ENCODE measurements at places on chromosomes 7 and 10.

- H3K27ac ChIP-seq, result no peak overlapping the region
- H3K27me3 ChIP-seq, result no peaks in the 10 kb centered on the region
- no peak overlapping the region for H3K4me3 ChIP-seq
- no peaks in the 10 kb centered on the region for H3K4me1 ChIP-seq
- DNase-seq, result no peak
Measured at GRCh38 chr7:106795084-106795876, 69.8 kb upstream of the PIK3CG start.

GRCh38 chr7:41787651-41788350 lies 84.9 kb upstream of the INHBA start:
- H3K4me1 ChIP-seq, result no peaks in the 10 kb centered on the region
- no peak overlapping the region for H3K27ac ChIP-seq
- H3K36me3 ChIP-seq, result no peaks in the 10 kb centered on the region
- H3K27me3 ChIP-seq, result peaks cover 2% of the 10 kb centered on the region

DNA sequence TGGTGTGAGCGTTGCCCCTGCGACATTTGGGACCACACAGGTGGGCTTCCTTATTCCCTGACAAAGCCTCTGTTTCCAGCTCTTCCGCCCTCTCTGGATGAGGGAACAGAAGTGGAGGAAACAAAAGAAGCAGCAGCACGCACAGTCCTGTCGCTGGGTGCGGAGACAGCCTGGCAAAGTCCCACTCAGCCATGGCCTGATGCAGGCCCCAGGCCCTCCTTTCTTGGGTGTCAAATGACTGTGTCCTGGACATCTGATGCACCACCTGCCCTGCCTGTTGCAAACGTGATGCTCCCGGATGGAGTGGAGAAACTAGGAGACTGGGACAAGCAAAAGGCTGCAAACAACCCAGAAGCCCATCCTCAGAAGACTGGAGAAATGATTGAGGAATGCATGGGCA lies 20.7 kb downstream of the ZMIZ2 start:
- no peak overlapping the region for H3K4me3 ChIP-seq
- peaks cover 31% of the 10 kb centered on the region for H3K4me1 ChIP-seq
- no peak for DNase-seq
- H3K36me3 ChIP-seq, result peaks cover 29% of the 10 kb centered on the region
- H3K27ac ChIP-seq, result no peak overlapping the region
- no peaks in the 10 kb centered on the region for H3K27me3 ChIP-seq

DNA sequence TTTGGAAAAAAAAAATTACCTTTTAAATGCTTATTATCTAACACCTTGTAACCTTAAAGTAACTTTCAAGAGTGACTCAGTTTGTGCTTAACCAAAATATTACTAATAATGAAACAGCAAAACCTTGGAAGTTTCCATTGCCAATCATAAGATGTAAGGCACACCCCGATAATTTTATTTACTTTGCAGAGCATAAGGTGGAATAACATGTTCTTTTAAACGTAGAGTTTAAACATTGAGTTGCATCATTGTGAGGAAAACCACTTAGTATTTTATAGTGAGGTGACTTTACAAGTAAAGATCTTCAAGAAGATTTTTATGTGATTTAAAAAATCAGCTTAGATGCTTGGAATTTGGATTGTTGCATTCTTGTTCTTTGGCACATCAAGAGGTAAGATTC lies at the start of gene PNLIPRP3:
Gene PNLIPRP3, plus strand, starts transcription at position 177 of the 400 bp plus-strand sequence. Its CDS starts 166 bp downstream, at position 343.
- no peaks in the 10 kb centered on the region for H3K36me3 ChIP-seq
- no peaks in the 10 kb centered on the region for H3K4me1 ChIP-seq

Measured in activated CD4-positive, alpha-beta T cell treated with anti-CD3 and anti-CD28 coated beads for 36 hours (primary cell).